ENCODE measurements at places on chromosomes 16 and 17. TPM values are rescaled to one million over a fixed set of nuclear protein-coding genes. Genes with fewer than 3 reads are reported as not detected.

DNA sequence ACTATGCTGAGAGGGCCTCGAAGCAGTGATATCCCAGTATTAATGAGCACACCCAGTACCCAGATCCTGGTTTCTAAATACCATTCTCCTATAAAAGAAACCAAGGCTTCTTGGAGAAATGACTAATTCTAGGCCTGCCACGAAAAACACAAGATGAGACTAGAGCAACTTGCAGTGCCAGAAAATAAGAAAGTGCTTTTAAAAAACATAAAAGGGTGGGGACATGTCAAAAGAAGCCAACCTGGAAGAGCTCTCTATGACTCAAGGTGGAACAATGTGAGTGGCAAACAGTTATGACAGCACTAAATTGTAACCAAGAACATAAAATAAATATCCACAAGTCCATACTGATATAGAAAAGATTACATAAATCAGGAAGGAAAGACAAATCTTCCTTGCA lies 153.2 kb upstream of the KCNJ18 start:
- H3K4me1 ChIP-seq, result no peaks in the 10 kb centered on the region
- no peak overlapping the region for H3K4me3 ChIP-seq
- H3K36me3 ChIP-seq, result no peaks in the 10 kb centered on the region
- H3K27ac ChIP-seq, result no peak overlapping the region
- H3K27me3 ChIP-seq, result no peaks in the 10 kb centered on the region
- DNase-seq, result no peak

DNA sequence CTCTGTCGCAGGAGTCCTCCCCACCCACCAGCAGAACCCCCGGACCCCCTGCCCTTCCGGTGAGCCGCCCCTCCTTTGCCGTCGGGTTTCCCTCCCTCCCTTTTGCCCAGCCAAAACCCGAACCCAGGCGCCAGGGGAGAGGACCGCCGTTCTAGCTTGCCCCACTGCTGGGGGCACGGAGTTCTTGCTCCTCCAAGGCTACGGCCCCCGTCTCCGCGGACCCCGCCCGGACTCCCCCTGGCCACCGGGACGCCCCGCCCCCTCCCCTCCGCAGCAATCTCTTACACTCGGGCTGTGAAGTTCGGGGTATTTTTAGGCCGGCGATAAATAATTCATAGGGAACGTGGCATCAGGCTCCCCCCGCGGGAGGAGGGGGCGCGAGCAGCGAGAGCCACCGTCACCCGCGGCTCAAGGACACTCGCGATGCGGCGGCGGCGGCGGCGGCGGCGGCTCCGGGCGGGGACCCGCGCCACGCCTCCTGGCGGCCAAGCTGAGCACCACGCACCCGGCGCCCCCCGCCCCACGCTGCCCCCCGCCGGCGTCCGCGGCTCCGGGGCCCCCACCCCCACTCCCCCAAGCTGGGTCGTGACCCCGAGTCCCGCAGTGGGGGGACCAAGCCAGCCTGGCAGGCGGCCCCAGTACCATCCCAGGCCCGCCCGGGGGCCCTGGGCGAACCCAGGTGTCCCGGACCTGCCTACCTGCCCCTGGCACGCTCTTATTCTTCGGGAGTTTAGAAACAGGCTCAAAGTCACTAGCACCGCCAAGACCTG lies at the start of gene GRIN2C:
Gene GRIN2C (minus strand): TSS at position 427 of the 770 bp plus-strand sequence. CDS start 4,793 bp downstream, outside the sequence.
- H3K4me3 ChIP-seq, result peak within 1 kb of the TSS; percentile 60
- peaks cover 72% of the 10 kb centered on the region for H3K27me3 ChIP-seq
- no peaks in the 10 kb centered on the region for H3K36me3 ChIP-seq

The CCDC200 gene
- 0.11 TPM for polyA plus RNA-seq

DNA sequence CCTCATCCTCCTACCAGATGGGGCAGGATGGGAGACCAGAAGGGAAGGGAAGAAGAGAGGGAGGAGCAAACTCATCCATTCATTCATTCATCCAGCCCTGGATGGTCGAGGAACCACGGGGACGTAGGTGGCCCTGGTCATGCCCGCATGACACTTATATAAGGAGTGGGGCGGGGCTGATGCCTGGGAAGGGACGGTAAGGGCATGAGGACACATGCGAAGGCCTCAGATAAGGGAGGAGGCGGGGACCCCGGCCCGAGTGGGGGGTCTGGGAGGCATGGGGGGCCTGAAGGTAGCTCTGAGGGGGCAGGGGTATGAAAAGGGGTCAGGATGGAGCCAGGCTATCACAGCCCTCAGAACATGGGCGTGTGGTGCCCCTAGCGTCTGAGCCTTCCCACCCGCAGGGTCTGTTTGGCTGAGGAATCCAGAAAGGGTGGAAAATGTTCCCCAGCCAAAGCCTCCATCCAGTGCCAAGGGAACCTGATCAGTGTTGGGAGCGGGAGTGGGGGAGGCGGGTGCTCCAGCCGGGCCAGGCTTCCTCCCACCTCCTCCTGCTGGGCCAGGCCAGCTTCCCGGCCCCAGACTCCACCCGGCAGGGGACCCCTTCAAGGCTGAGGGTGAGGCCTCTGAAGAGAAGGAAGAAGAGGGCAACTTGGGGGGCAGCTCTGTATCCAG lies 17.6 kb upstream of the CD79B start:
- H3K4me3 ChIP-seq, result no peak overlapping the region
- no peaks in the 10 kb centered on the region for H3K36me3 ChIP-seq
- H3K27ac ChIP-seq, result no peak overlapping the region
- no peaks in the 10 kb centered on the region for H3K27me3 ChIP-seq

DNA sequence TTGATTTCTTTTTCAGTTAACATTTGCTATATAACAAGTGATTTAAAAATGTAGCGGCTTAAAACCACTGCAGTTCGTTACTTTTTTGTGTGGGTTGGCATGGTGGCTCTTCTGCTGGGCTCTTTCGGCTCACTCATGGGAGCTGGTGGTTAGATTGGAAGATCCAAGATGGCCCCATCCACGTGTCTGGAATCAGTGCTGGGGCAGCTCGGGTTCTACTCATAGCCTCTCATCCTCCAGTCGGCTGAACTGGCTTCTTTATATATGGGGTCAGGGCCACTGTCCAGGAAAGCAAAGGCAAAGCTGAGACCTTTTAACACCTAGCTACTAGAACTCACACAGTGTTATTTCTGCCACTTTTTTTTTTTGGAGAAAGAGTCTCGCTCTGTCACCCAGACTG lies 73.8 kb downstream of the SNX29 start:
- no peaks in the 10 kb centered on the region for H3K27me3 ChIP-seq
- H3K27ac ChIP-seq, result no peak overlapping the region
- no peaks in the 10 kb centered on the region for H3K36me3 ChIP-seq
- no peaks in the 10 kb centered on the region for H3K4me1 ChIP-seq
- no peak overlapping the region for H3K4me3 ChIP-seq

DNA sequence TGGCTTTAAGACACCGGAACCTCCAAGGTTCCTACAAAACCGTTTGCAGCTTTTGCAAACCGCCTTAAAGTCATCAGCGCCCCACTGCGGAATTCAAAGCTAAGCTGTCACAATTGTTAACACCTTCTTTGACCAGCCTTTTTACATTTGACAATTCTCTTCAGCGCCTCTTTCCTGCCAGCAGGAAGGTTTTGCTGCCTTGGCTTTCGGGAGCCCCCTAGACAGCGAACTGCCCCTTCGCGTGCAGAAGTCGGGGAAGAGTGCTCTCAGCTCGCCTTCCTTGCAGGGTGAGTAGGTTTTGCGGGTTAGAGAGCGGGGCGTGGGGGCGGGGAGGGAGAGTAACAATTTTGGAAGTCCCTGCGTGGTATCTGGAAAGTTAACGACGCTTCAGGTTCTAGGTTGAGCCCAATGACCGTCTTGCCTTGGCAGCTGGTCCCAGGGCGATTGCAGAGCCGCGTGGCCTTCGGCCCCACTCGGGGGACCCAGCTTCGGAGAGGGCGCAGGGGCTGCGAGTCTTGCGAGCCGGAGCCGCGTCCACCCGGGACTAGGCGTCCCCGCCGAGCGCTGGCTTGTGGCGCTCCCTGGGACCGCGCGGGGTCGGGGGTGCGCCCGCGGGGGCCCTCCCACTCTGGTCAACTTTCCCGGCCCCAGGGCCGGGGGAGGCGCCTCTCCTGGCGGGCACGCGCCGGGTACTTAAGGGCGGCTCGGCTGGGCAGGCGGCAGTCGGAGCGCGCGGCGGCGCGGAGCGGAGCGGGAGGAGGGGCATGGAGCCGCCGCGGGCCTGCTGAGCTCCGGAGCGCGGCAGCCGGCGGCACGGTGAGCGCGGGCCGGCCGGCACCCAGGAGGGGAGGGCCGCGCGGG lies at the start of gene HAS3:
Gene HAS3 (plus strand): TSS at position 153 of the 861 bp plus-strand sequence. CDS start 3,743 bp downstream, outside the sequence.
- H3K36me3 ChIP-seq, result peaks cover 16% of the 10 kb centered on the region
- H3K4me1 ChIP-seq, result peaks cover 16% of the 10 kb centered on the region
- no peak within 1 kb of the TSS for H3K27ac ChIP-seq
- H3K4me3 ChIP-seq, result peak within 1 kb of the TSS; percentile 72

DNA sequence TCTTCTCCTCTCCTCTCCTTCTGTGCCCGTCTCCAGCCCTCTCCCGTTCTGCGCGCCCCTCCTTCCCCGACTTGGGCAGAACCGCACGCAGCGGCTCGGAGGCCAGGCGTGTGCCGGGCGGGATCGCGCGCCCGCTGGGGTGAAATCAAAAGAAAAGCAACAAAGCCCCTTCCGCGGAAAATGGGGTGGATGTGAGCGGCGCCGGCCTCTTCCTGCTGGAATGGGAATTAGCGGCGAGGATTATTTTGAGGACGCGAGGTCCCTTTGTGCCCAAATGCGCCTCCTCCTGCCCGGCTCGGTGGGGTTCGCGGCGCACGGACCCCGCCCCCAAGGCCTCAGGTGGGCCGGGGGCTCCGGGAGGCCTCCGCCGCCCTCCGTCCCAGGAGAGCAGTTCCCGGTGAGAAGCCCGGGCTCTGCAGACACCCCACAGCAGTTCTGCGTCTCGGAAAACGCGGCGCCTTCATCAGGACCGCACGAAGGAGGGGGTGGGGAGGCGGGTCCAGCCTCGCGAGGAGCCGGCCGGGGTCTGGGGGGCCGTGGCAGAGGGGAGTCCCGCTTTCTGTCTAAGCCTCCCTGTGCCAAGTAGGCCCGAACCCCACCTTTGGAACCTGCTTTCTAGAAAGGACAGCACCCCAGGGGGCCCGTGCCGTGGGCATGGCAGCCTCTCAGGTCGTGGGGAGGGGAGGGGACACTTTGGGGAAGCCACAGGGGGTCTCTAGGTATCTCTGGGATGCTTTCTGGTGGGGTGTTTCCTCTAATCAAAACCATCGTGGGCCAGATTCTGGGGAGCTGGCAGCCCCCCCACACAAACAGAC lies 91.0 kb upstream of the CBX4 start:
- peaks cover 33% of the 10 kb centered on the region for H3K4me1 ChIP-seq
- no peak overlapping the region for H3K27ac ChIP-seq
- peak overlapping the region; percentile 42 for H3K4me3 ChIP-seq
- H3K27me3 ChIP-seq, result peaks cover 2% of the 10 kb centered on the region

DNA sequence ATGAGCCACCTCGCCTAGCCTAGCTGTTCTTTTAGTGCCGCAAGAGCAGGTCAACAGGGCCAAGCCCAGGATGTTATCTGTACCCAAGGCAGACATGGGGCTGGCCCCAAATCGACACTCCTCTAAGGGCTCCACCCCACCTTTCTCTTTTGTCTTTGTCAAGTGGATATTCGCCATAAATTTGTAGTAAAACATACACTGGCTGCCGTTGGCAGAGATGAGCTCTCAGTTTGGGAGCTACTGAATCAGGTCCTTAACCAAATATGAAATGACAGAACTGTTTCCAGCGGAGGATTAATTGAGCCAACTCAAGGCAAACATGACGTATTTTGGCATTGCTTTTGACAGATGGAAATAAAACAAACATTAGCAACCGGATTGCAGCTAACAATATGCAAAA lies 556.9 kb upstream of the CDH5 start:
- no peak for DNase-seq
- H3K4me1 ChIP-seq, result no peaks in the 10 kb centered on the region
- no peaks in the 10 kb centered on the region for H3K27me3 ChIP-seq
- no peak overlapping the region for H3K27ac ChIP-seq

- no peak overlapping the region for H3K4me3 ChIP-seq
- H3K36me3 ChIP-seq, result no peaks in the 10 kb centered on the region
- DNase-seq, result no peak
- H3K4me1 ChIP-seq, result no peaks in the 10 kb centered on the region
These were observed 174.8 kb downstream of the UTP18 start for GRCh38 chr17:51435171-51435552.

DNA sequence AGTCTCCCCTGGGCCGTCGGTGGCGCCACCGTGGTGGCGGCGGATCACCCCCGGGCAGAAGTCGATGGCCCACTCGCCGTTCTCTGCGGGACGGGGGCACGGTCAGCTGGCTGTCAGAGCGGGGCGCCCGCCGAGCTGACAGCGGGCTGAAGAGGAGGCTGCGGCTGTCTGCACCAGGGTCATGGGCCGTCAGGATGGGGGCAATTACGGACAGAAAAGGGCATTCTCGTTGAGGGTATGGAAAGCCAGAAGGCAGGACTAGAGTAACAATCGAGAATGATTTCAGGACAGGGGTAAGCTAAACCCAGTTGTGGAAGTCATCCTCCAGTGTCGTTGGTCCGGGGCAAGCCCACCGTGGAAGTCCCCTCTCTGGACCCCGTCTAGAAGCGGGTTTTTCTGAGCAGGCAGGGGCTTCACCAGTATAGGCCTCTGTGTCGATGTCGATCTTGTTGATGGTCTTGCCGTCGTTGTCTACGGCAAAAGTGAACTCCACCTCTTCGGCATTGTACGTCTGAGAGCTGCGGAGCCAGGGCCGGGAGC lies 1.7 kb downstream of the CHRNE start:
- peak overlapping the region; percentile 22 for H3K4me3 ChIP-seq
- no peaks in the 10 kb centered on the region for H3K27me3 ChIP-seq
- H3K4me1 ChIP-seq, result peaks cover 3% of the 10 kb centered on the region
- no peak for DNase-seq
- H3K27ac ChIP-seq, result no peak overlapping the region

DNA sequence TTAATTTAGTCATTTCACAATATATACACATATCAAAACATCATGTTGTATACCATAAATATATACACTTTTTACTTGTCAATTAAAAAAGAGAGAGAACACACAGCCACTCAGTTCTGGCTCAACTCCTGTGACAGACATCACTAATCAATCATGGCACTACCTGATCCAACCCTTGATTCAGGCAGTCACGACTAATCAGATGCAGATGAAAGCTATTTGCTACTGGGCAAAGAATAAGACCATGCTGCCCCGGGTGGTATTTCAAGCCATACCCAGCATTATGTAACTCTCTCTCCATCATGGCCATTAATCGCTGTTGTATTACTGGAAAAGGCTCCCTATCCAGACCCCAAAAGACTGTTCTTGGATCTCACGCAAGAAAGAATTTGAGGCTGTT lies 345.7 kb downstream of the HAPSTR1 start:
- DNase-seq, result no peak
- no peak overlapping the region for H3K27ac ChIP-seq
- H3K4me3 ChIP-seq, result no peak overlapping the region
- no peaks in the 10 kb centered on the region for H3K27me3 ChIP-seq
- peaks cover 8% of the 10 kb centered on the region for H3K4me1 ChIP-seq
- no peaks in the 10 kb centered on the region for H3K36me3 ChIP-seq

- no peaks in the 10 kb centered on the region for H3K36me3 ChIP-seq
- no peak for DNase-seq
- H3K4me3 ChIP-seq, result no peak overlapping the region
These were observed 295.7 kb downstream of the SEC14L1 start for GRCh38 chr17:77436481-77436880.

The ACSM5 gene
- polyA plus RNA-seq, result not detected

The KRT15 gene
- polyA plus RNA-seq, result 0.11 TPM

DNA sequence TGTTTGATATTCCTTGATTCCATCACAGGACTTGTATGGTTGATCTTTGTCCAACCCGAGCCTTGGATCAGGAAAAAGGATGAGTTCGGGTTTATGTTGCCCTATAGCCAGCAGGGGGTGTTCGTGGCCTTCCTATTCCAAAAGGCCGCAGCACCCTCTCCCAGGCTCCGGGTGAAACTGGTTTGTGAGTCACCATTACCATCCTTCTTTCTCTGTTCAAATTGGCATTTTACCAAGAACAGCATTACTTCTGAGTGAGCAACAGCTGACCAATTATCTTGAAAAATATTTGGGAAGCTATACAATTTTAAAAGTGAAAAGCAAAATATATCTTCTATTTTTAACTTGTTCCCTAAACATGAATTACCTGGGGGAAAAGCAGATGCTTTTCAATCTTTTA lies 24.3 kb upstream of the KRT20 start:
- H3K4me3 ChIP-seq, result no peak overlapping the region
- no peaks in the 10 kb centered on the region for H3K36me3 ChIP-seq
- no peaks in the 10 kb centered on the region for H3K27me3 ChIP-seq
- H3K4me1 ChIP-seq, result peaks cover 2% of the 10 kb centered on the region
- peak; percentile 70 for DNase-seq

Data from H1 (cell line).